ENCODE measurements at places on chromosomes 1 and 21.

DNA sequence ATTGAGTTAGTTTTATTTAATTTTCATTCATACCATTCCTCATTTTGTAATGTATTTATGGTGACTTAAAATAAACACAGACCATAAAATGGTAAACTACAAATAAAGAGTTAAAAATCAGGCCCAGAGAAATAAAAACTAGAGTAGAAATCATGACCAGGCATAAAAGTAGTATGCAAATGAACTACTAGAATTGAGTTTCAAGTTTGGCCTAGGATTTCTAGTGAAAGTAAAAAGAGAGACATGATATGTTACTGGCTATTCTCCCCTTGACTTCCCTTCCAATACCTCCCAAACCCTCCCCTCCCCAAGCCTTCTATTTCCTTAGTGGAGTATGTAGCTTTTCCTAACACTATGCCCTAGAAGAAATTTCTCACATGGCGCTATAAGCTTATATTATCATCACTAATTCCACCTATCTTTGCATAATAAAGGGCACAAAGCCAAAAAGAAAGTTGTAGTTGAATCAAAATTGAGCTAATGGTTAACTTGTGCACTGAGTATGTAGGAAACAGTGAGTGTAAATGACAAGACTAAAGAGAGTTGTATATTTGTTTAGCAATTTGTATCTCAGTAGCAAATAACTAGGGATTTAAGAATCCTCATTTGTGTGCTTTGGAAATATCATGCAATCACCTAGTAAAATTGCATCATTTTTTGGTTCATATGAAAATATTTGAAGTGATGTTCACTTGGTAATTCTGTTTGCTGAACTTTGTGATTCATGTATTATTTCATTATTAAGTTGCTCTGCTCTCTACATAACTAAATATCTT is 29.7 kb upstream of the CDC14A start:
- no peak for DNase-seq

- no peak for DNase-seq
These were observed 15.3 kb downstream of the ZBTB7B start for GRCh38 chr1:155017946-155018316.

- DNase-seq = no peak
These were observed 9.9 kb downstream of the KCNJ15 start for GRCh38 chr21:38266732-38267131.

DNA sequence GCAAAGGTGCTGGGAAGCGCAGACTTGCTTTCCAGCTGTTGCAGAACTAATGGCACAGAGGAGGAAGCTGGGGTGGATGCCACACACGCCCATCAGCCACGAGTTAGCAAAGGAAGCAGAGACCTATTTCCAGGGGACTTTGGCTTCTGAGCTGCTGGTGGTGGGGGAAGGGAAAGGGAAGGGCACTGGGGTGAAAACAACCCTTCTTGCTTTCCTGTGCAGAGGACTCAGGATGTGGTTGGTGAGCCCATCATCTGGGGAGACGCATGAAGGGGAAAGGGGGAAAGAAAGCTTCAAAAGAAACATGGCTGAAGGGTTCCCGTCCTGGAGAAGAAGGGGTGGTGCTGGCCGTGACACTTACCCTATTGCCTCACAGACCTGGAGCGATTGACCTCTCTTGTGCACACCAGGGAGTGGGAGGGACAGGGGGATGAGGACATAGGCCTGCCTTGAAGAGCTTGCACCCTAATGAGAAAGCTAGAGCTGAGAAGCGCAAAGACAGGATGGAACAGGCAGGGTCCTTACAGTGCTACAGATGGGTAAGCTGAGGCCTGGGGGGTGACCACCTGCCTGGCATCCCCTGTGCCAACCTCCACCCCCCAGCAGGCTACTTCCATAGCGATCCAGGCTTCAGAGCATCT is 140.8 kb upstream of the RAB4A start:
- DNase-seq = peak; percentile 54

- DNase-seq = no peak
These were observed 80.6 kb downstream of the PLXNA2 start for GRCh38 chr1:208163539-208163938.

DNA sequence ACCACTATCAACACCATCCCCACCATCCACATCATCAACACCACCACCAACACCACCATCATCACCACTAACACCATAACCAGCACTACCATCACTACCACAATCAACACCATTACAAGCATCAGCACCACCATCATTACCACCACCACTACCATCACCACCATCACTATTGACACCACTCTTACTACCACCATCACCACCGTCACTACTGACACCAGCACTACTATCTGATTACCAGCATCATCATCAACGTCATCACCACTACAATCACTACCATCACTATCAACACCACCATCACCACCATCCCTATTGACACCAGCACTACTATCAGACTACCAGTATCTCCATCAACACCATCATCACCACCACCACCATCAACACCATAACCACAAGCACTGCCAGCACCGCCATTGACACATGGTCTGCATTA is 106.1 kb upstream of the RUNX3 start:
- no peak for DNase-seq

- no peak for DNase-seq
These were observed 17.5 kb downstream of the AGL start for GRCh38 chr1:99867682-99868081.

DNA sequence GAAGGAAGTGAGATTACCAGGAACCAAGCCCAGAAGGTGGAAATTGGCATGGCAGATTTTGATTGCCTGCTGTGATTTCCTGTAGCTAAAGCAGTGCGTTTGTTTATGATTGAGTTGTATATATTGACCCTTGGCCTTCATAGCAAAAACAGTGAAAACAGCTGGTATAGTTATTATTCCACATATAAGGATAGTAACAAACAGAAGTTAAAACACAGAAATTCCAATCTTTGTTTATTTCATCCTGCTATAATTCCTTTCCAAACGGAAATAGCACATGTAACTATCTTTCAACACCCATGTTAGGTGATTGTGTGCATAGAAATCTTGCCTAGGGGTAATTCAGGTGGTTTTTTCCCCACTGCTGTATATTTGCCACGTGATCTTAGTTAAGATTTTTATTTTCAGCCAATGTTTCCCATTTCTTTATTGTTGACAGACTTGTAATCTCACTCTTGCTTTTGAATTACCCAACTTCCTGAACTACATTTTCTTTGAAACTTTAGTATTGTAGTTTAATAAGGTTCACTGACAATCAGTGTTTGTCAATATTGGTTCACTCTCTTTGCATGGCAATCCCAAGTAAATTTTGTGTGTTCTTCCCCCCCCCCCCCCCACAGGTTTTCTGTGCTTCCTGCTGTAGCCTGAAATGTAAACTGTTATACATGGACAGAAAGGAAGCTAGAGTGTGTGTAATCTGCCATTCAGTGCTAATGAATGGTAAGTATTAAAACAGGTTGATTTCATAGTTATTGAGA is 102.7 kb downstream of the CC2D1B start:
- no peak for DNase-seq

DNA sequence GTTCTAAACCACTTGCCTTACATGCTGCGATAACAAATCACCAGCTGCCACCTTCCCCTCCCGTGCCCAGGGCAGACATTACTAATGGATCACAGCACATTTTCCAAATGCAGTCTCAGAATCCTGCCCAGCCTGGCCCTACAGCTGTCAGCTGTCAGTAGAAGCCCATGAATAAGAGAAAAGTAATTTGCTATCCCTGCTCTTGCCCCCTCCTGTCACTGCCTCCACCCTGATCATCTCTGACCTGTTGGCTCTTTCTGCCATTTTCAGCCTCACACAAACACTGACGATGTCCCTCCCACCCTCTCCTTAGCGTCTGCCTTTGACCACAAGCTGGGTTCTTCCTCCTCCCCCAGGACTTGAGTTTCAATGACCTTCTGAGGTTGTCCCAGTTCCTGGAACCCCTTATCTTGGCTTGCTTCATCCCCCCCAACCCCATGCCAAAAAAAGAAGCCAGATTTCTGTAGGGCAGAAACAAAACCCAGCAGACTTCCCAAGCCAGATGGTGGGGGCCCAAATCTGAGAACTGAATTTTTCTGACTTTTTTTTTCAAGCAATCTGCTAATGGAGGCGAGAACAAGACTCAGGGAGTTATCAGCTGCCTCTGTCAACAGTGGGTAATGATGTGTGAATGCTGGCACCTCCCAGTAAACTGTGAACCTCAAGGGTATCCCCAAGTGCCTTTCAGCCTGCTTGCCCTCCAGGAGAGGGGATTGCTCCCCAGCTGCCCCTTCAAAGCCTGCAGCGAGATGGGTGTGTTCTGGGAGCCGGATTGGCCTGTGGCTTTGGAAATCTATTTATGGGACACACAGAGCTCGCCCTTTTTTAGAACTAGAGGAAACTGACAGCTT is 216.5 kb upstream of the VAMP3 start:
- DNase-seq = no peak

DNA sequence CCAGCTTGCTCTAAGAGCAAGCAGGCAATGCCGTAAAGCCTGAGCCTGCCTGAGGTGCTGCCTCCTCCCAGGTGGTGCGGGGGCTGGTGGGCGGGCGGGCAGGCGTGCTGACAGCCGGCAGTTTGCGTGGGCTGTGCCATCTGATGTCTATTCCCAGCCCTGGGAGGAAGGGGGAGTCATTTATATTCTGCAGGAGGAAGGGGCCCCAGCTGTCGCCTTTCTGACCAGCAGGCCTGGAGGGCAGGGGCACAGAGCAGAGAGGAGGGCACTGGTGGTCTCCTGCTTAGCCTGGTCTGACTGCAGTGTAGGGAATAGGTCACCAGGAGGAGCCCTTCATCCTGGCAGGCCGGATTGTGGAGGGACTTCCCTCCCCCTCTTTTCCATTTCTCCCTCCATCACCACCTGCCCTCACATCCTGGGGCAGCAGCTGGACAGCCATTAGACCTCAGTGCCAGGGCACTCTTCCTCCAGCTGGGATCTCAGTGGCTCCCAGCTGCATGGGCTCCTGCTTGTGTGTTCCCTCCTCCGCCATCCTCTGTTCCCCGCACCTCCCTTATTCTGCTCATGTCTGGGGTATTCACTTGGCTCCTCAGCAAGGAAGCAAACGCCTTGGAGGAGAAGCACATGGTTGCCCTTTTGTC is 4.4 kb downstream of the CYB561D1 start:
- no peak for DNase-seq

DNA sequence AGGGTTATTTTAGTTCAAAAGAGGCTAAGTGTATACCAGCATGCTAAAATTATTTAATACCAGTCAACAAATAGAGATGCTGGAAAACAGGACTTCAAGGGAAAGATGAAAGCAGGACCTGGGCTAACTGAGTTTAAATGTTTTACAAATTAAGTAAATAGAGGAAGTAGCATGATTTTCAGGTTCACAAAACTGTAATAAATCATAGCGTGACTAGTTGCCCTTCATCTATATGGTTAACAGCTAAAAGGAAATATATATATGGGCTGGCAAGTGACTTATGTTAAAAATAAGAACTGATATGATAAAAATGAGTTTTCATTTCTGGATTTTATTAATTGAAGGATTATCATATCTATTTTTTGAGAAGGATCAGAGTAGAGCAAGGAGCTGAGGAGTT is 25.6 kb downstream of the DPYD start:
- no peak for DNase-seq

DNA sequence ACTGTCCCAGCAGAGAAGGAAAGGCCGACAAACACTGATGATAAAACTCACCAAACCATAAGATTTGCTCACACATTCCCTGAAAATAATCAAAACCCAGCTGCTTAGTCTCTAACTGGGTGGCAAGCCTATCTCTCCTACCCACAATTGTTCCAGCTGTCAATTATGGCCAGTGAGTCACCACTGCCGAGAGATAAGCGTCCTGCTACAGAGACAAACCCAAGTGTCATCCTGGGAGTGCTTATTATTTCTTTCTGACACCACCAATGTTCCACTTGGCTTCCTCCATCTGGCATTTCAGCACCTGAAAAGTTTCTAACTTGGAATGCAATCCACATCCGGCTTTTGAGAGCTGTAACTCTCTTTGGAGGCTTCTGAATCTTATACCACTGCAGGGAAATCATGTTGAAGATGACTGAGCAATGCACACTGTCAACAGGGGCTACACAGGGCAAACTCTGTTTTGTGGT is 51.5 kb upstream of the VAV3 start:
- DNase-seq = no peak

GRCh38 chr1:202203238-202204039 is 9.8 kb downstream of the LGR6 start:
- no peak for DNase-seq

DNA sequence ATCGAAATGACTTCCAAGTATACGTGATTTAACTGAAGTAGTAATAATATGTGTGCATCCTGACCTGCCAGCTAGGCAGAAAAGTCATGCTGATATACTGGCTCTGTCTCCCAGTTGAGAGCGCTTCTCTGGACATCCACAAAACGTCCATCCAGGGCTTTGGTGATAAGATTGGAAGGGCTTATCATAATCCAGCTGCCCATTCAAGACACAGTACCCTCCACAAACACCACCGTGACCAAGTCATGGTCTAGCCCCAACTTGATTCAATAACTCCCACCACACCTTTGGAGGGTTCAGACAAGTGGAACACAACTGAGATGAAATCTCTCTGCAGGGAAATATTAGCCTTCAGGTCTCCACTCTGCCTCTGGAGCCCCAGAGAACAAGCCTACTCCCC is 76.2 kb downstream of the CD46 start:
- peak; percentile 51 for DNase-seq

GRCh38 chr1:54944610-54945392 is 35.6 kb upstream of the TMEM61 start:
- DNase-seq = peak; percentile 61

GRCh38 chr1:181630838-181631237 is 147.5 kb downstream of the CACNA1E start:
- DNase-seq = no peak

DNA sequence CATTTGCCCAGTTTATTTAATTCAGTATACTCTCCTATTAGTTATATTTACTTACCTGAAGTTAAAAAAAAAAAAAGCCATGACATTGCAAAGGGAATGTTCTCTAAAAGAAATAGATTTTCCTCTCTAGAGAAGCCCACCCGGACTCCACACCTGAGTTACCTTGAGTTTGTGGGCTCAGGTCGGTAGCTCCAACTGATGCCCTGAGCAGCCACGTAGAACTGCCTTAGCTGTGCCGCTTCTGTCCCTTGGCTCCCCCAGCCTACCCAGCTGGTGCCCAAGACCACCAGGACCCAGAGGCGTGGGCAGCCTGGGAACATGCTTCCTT is 250 bp downstream of the F5 start:
- DNase-seq = no peak

GRCh38 chr1:213050745-213051126 is 305 bp upstream of the RPS6KC1 start:
- no peak for DNase-seq

GRCh38 chr1:4970532-4970931 is 316.1 kb downstream of the AJAP1 start:
- DNase-seq = no peak

GRCh38 chr1:154845174-154845573 is 24.9 kb downstream of the KCNN3 start:
- DNase-seq = no peak

All from tibial artery (tissue), 4 donors.